ENCODE measurements at places on chromosomes 5 and 9.

DNA sequence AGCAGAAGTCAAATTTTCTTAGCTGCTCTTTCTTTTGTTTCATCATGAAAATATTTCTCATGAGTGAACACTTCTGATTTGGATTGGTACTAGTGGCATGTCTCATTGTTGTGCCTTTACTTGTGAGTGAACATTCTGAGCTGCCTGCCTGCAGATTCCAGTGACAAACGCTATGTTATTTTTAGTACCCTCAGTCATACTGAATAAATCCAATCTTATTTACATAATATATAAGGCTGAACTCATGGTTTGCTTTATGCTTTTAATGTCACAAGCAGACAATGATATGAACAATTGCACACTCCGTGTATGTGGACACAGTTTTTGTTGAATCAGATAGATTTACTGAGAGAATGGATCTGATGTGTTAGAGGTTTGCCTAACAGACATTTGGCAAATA is 67.8 kb downstream of the ACTBL2 start:
- no peak for DNase-seq

GRCh38 chr5:175329976-175330375 is 114.0 kb downstream of the DRD1 start:
- DNase-seq, result no peak

- DNase-seq, result no peak
These were observed 345 bp upstream of the PRRC1 start for GRCh38 chr5:127517110-127517479.

GRCh38 chr5:91433861-91434260 is 50.7 kb upstream of the ARRDC3 start:
- DNase-seq, result no peak

- DNase-seq, result no peak
These were observed 90.0 kb upstream of the NIPBL start for GRCh38 chr5:36786448-36787012.

All from iPS DF 19.7 (cell line).